GM18507 (cell line): ENCODE measurements at places on chromosomes 11 and 22.

GRCh38 chr22:37167176-37167980 lies 17.7 kb upstream of the IL2RB start:
- DNase-seq: no peak

GRCh38 chr11:119109843-119110242 lies 2.7 kb downstream of the C2CD2L start:
- DNase-seq: no peak

GRCh38 chr22:20805972-20806471 lies 32.1 kb downstream of the SERPIND1 start:
- no peak for DNase-seq

DNA sequence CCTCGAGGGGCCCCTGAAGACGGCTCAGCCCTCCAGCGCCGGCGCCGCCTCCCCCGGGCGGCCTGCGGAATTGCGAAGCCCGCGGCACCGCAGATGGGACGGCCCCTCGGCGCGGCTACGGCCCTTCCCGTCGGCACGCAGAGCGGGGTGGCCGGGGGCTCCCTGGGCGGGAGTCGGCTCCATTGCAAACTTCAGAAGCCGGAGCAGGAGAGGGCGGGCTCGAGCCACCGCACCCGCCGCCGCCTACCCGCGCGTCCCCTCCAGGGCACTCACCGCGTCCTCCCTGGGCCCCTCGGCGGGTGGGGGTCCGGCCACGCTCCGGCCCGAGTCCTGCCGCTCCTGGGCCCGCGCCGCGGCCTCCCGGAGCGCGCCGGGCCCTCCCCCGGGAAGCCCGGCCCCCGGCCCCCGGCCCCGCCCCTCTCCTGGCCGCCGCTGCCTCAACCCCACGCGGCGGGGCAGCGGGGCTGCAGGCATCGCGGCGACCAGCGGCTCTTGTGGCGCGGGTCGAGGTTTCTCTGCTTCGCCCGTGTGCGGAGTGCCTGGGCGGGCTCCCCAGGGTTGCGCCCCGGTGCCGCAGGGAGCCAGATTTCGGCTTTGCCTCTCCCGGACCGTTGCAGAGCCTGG lies at the start of gene PACSIN3:
Gene PACSIN3 (minus strand): TSS at position 359 of the 624 bp plus-strand sequence. CDS start 3,707 bp downstream, outside the sequence.
- DNase-seq: no peak

- no peak for DNase-seq
Observed at GRCh38 chr11:4103269-4103668, 8.7 kb downstream of the RRM1 start.

GRCh38 chr22:39349506-39349966 lies 255 bp upstream of the SYNGR1 start:
- peak; percentile 49 for DNase-seq

DNA sequence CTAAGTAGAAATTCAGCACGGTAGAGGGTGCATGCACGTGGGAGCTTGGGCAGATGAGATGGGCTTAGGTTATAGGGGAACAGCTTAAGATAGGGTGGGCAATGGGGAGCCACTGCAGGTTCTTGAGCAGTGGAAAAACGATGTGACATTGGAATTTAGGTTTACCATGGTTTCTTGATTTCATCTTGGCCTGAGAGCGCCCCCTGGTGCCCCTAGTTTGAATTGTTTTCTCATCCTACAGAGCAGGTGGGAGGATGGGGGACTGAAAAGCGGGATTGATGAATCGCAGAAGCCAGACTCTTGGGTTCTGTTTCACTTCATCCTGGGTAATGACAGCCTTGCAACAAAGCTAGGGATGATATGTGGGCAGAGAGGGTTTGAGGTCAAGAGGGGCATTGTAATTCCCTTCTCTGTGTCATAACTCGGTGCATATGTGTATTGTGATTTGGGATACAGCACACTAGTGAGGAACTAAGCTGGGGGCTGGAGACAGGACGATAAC lies 6.7 kb upstream of the MCAM start:
- no peak for DNase-seq

- DNase-seq: no peak
Observed at GRCh38 chr11:7900686-7901085, 30.4 kb downstream of the OR10A6 start.

- no peak for DNase-seq
Observed at GRCh38 chr11:12975195-12975594, 33.9 kb upstream of the RASSF10 start.

GRCh38 chr11:112525270-112525669 lies 264.6 kb upstream of the PLET1 start:
- DNase-seq: no peak

- DNase-seq: no peak
Observed at GRCh38 chr11:62398011-62398994, 20.5 kb upstream of the SCGB1A1 start.

DNA sequence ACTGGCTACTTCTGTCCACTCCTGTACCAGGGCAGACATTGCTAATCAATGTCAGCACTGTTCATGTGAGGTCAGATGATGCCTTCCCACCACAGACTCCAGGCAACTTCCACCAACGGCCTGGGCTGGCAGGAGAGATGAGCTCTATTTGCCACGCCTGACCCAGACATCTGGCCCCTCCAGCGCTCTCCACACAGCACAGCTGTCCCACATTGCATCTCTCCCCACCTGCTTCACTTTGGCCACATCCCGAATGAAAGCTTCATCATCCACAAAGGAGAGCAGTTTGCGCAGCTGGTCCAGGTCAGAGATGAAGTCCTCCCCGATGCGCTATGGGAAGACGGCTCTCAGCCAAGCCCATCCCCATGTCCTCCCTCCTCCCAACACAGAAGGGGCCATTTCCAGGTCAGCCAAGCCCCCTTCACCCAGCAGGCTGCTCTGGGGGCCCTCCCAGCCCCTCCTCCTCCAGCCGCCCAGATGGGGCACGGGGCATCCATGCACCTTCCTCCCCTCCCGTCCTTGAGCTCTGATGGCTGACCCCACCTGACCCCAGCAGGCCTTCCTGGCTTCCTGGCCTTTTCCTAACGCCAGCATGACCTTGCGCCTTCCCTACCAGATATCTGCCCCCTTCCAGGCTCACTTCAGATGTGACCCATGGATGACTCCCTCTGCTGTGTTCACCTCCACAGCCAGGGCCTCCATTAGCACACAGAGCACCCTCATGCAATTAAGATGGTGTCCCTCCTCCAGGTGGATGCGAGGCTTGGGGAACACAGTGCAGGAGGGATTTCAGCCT lies 7.4 kb downstream of the PYGM start:
- DNase-seq: no peak

- no peak for DNase-seq
Observed at GRCh38 chr11:8232849-8233606, 30.6 kb downstream of the LMO1 start.

DNA sequence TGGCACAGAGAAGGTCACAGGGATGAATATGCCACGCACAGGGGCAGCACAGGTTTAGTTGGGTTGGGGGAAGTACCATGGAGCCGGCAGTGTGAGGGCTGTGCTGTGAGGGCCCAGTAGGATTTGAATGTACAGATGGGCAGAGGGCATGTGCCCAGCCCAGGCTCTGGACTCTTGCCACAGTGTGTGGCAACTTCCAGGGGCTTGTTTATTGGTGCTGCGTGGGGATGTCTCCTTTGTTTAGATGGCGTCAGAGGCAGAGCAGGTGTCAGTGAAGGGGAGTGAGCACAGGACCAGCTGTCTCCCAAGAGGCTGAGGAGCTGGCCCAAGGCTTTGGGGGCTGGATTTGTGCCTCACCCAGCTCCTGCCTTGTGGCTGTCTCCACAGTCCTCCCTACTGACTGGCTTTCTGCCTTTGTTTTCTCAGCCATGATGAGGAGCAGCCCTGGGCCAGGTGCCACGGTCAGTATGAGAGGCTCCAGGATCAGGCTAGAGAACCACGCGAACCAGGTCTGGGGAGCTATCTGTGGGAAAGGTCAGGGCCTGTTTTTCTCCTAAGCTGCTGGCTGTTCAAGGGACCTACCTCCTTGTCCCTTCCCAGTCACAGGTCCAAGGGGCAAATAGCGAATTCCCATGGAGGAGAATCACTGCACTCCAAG lies 21.9 kb downstream of the SUN2 start:
- DNase-seq: no peak

DNA sequence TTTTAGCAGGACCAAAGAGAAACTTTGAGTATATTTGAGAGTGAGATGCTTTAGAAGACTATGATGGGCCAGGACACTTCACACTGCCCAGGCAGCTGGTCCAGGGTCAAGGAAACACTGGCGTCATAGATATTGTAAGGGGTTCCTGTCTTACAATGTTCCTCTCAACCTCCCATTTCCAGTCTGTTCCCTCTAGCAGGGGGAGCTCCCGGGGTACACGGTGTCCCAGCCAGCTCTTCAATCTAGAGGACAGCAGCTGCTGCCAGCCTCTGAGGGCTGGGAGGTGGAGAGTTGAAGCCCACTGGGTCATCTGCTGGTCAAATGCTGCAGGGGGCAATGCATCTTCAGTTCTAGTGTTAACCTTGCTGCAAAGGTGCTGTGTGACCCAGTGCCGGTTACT lies 40.7 kb upstream of the TIMP3 start:
- DNase-seq: no peak
